ENCODE measurements at places on chromosomes 2 and 18. TPM values are rescaled to one million over a fixed set of nuclear protein-coding genes. Genes with fewer than 3 reads are reported as not detected.

ANKRD62 gene
- not detected for total RNA-seq

LOXHD1 gene
- total RNA-seq, result not detected

DNA sequence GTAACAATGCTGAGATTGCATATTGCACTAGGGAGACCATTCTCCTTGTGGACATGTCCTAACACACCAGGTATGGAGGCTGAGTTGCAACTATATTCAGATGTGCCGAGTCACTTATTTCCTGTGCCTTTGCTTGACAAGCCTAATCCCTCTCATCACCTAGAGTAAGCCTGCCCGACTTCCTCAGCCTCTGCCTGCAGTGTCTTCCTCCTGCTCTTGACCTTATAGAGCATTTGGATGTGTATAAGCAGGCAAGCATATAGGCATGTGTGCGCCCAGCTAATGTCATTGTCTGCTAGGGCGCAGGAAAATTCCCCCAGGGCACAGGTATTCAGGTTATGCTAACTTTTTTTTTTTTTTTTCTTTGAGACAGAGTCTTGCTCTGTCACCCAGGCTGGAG, 316.9 kb downstream of the CDH2 start:
- DNase-seq, result no peak

- DNase-seq, result no peak
These were observed 124.9 kb upstream of the SMAD7 start for GRCh38 chr18:49075681-49076080.

DNA sequence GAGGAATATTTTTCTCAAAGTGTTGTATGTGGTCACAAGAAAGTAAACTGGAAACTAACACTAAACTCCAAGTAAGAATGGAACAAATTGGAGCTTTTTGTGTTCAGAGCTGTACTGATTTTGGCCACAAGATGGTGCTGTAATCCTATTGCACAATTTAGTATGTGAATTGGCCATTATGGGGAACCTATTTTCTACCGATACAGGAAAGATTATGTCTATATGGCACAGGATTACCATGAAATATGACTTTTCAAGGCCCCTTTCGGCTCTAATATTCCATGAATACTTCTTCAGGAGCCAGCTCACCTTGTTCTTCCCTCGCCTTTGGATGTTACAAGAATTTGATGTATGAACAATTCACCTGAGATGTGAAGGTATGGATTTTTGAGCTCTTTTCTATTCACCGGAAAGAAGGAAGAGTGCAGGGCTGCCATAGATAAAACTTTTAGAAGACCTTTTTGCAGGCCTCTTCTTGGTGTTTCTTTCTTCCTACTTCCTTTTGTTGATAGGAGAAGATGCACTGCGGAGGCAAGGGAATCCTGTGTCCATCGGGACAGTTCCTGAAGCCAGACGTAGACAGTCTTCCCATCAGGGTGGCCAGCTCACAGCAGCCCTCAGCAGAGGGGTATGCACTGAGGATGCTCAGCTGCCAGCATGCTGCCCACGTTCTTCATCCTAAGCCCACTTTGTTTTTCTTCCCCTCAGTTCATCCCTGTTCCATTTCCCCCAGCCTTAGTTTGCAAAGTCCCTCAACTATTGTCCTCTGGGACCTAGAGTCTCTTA, 13.3 kb downstream of the MRPL44 start:
- DNase-seq, result peak; percentile 76

DNA sequence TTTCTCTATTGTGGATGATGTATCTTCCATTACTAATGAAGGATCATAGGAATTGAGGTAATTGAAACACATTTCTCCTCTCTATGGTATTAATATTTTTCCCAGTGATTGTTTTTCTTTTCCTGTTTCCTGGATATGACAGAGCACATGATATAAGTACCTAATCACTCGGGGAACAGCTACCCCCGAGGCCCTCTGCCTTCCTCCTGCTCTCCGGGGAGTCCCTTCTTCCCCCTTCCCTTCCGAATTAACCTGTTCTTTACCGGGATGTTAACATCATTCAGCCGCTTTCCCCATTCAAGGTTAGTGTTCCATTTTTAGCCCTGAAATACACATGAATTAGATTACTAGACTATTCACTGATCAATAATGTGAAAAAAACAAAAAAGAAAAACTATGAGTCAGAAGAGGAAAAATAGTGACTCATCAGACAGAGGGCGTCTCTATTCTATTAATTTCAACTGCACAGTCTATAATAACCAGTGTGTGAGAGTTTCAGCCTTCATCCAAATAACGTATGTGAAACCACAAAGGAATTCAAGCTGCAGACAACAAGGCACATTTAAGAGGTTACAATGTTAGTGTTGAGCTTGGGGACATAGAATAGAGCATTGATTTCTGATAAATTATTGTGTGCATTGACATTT, 450.8 kb downstream of the DLGAP1 start:
- DNase-seq, result no peak

- DNase-seq, result no peak
These were observed 693 bp upstream of the PDK1 start for GRCh38 chr2:172555272-172555521.

DNA sequence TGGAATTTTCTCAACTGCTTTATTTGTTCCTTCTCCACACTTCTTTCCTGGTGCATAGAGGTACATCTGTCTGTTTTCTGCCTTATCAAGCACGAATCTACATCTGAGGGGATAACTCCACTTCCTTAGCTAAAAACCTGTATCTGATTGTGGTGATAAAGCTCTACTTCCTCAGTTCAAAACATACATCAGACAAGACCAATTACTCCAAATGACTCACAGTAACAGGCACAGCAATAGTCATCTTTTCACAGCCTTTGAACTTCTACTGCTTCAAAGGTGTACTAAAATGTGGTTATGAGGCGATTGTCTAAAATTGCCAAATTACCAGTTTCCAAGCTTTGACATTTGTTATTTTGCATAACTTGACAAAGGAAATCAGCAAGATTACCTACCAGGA, 803.6 kb upstream of the ZEB2 start:
- DNase-seq, result no peak
